ENCODE measurements at places on chromosomes 1 and 21.

- no peak for DNase-seq
Observed at GRCh38 chr1:31396633-31397351, 16.2 kb upstream of the SERINC2 start.

GRCh38 chr1:9324246-9325096 is 31.8 kb downstream of the SPSB1 start:
- no peak for DNase-seq

DNA sequence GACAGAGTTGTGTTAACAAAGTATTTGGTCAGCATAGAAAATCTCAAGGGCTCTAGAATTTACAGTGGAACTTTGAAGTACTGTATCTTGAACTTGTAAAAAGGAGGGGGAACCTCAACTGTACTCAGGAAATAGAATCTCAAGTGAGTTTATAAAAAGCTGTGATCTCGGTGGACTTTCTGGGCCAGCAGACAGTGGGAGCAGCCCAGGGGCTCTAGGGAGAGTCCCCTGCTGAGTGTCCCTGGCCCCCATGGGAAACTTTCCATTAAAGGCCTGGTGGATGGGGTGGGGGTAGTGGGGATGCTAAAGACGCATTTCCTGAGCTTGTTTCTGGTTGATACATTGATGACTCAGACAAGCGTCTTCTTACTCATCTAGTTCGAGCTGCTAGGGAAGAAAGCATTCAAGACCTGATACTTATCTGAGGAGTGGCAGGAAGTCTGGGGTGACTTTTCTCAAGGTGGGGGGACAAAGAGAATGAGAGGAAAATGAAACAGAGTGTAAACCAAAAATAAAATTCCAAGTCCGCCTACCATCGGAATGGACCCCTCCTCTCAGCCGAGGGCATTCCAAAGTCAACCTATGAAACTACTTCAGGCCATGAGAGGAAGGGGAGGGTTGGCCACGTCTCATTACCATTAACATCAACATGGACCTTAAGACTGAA is 65.5 kb downstream of the NID1 start:
- no peak for DNase-seq

- no peak for DNase-seq
Observed at GRCh38 chr1:155127105-155127966, at the start of gene EFNA1. EFNA1 (plus strand) TSS chr1:155127876; CDS start chr1:155127978, 102 bp downstream.

GRCh38 chr1:56671542-56671941 is 26.4 kb downstream of the PRKAA2 start:
- DNase-seq = no peak

DNA sequence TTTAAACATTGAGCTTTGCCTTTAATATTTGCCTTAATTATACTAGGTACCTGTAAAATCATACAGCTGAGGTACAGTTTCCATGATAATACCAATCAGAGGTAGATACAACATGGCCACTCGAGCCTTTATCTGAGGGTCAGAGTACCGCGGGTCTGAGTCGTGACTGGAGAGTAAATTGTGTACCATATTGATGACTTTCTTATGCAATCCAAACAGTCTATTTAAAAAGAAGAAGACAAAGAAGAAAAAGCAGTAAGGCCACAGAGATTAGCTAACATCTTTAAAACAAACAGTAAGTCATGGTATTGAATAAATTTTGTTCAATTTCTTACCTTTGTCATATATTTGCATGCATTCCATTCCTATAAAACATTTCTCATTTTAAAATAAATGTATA is 68.1 kb upstream of the ANGPTL3 start:
- DNase-seq = no peak

GRCh38 chr1:231528172-231529029 is at the start of gene TSNAX:
TSNAX (plus strand) TSS chr1:231528669; CDS start chr1:231528811, 142 bp downstream.
- DNase-seq = peak; percentile 61

DNA sequence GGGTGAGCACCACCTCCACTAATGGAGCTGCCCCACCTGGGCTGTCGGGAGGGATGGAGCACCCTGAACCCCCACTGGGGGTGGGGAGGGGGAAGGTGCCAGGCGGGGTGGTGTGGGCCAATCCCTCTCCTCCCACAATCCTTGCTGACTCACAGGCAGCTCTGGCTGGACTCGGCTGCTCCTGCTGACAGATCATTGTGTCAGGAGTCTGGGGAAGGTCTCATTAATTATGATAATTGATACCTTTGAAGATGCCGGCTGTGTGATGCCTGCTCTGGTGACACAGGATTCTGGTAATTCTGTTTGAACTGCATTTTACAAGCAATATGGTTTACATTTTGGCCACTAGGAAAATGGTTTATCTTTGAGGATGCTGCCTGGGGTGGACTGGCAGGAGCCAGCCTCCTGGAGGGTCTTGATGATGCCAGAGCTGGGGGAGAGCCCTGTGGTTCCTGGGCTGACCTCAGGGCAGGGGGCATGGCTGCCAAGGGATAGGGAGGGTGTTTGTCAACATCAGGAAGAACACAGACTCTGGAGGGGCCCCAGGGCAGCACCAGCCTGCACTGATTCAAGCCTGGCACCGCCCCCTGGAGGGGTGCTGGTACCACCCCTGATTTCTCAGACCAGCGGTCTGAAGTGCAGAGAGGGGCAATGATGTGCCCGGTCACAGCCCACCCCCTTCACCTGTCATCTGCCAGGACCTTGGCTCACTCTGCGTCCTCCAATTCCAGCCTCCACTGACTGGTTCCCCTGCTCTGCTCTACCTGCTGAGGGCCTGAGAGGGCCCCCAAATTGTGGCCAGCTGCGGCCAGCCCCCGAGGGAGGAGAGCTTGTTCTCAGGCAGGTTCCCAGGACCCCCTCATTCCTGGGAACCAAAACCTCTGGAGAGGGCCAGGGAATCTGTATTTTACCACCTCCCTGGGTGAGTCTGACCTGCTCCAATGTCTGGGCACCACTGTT is 338.8 kb downstream of the MATN1 start:
- DNase-seq = no peak

- no peak for DNase-seq
Observed at GRCh38 chr1:117886101-117886795, 43.2 kb downstream of the GDAP2 start.

DNA sequence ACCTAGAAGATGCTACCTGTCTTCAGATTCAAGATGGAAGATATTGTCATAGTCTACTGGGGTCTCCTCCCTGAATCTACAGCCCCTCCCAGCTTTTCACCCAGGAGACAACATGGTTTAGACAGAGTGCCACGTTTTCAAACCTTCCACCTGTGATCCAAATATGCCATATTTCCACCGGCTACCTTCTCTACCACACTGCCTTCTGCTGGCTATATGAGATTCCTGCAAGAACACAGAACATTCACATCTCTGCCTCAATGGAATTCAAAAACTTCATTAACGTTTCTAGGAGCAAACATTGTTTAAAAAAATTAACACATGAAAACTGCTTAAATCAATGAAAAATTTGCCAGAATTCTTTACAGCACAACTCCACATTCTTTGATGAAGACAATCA is 12.9 kb upstream of the LELP1 start:
- DNase-seq = no peak

- no peak for DNase-seq
Observed at GRCh38 chr1:182355723-182356098, 35.9 kb downstream of the GLUL start.

GRCh38 chr1:31022259-31022658 is 43.3 kb downstream of the PUM1 start:
- DNase-seq = no peak

DNA sequence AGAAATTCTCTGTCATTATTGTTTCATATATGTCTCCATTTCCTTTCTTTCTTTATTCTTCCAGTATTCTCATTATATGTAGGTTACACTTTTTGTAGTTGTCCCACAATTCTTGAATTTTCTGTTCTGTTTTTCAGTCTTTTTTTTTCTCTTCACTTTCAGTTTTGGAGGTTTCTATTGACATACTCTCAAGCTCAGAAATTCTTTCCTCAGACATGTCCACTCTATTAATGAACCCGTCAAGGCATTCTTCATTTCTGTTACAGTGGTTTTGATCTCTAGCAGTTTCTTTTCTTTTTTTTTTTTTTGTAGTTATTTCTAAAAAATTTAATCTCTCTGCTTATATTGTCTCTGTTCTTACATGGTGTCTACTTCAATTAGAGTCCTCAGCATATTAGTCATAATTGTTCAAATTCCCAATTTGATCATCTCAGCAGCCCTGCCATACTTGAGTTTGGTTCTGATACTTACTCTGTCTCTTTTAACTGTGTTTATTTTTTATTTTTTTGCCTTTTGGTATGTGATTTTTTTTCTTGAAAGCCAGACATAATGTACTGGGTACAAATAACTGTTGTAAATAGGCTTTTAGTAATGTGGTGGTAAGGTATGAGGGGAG is 49.5 kb upstream of the KCNK2 start:
- DNase-seq = no peak

DNA sequence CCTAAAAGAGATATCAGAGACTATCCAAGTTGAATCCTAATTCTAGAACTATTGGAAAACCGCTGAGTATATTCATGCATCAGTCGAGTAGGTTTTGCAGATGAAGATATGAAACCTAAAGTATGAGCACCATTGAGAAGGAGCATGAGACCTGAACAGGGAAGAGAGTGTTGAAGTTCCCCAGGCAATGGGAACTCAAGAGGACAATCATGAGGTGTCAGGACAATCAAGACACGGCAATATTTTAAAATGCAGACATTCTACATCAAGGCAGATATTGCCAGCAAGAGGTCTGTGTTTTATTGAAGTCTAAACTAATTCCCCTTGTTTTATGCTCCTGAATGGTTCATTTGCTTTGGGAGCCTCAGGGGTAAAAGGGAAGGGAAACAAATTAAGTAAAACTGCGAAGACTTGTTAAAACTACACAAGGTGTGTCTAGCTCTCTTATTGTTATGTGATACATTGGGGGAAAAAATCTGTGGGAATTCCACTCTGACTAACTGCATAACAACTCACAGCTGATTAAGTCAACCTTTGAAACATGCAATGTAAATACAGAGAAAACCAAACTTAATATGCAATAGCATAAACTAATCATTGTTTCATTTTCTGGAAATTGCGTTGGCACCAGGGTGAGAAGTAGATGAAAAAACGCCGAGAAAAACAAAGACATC is 347.9 kb upstream of the ADGRL2 start:
- DNase-seq = no peak

- no peak for DNase-seq
Observed at GRCh38 chr1:44632598-44632997, 41.7 kb downstream of the TMEM53 start.

- DNase-seq = no peak
Observed at GRCh38 chr1:91567583-91567982, 66.9 kb downstream of the CDC7 start.

Data from NCI-H524 treated with DMSO at 0.1 percent for 48 hours (cell line).